ENCODE measurements at places on chromosomes 6 and 20.

DNA sequence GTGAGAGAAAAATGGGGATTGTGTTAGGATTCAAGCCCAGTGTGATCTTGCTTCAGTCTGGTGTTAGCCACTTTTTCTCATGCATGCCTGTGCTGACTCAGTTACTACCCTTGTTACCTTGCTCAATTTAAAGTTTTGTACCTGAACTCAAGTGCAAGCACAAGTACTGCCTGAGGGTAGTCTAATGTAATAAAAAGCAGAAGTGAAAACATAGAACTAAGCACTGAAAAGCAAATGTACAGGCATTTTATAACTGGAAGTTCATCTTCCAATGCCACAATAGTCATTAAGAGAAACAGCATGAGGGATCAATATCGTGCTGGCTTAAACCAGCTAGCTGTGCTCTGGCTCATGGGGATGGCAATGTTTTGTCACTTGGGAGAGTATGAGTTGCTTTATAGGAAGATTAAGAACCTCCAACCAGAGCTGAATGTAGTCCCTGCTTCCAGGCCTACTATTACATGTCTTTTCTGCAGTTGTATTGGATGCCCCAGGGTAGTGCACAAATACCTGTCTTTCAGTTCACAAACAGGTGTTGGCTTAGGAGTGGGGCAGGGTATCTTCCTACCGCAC lies 48.7 kb downstream of the SLC35F1 start:
- DNase-seq = no peak

- DNase-seq = no peak
These were observed 26.9 kb downstream of the RGS17 start for GRCh38 chr6:153104220-153104619.

- DNase-seq = no peak
These were observed 23.2 kb downstream of the AFDN start for GRCh38 chr6:167849846-167850459.

DNA sequence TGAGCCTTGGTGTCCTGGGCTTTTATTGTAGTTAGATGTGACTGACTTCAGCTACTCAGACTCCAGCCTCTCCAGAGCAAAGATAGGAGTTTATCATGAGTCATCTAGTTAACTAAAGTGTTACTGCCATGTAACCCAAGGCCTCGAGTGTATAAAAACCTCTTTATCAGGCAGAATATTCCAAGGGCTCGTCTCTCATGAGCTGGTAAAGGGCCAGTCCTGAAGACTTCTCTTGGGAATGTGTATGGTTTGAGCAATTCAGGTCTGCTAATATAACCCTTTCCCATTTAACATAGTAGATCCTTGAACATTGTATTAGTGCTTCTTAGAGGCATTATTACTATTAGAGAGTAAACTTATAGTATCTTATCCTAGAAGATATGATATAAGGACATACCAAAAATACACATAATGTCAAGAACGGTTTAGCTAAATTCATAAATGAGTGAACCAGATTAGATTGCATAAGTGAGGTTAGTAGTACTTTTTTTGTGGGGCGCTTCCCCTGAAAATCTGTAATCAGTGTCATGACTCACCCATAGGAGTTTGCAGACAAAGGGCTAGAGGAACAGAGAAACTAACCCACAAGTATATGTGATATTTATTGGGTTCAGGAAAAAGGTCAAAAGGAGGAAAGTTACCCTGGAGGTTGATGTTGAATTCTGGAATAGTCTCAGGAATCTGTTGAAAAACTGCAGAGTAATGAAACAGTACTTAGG lies 16.0 kb downstream of the DSE start:
- no peak for DNase-seq

DNA sequence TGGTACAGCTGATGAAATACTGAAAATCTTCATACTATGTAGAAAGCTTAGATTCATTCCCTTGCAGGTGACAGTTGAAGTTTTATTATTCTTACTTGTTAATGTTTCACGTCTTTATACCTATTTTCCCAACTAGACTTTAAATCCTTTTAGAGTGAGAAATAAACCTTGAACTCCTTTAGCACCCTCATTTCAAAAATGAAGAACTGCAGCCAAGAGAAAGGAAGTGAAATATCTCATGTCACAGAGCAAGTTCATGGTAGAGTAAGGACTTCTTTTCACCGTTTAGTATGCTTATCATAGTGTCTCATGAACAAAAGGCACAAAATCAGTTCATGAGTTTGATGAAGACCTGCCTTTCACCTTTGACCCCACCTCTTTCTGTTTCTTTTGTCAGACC lies 38.5 kb downstream of the ORC3 start:
- DNase-seq = no peak

GRCh38 chr6:154757352-154758050 lies 24.3 kb downstream of the SCAF8 start:
- DNase-seq = no peak

DNA sequence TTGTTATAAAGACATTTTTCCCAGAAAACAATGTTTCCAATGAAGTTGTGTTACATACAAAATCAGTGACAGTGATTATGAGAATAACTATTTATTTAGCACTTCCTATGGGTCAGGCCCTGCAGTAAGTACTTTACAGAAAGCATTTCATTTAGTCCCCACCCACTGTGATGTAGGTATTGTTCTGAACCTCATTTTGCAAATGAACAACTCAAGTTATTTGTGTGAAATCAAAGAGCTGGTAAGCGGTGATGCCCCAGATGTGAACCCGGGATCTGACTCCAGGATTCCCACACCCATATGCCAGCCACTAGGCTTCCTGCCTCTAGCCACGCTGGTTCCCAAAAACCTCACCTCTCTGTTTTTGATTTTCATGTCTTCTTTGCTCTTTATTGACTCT lies 30.9 kb downstream of the FAXC start:
- DNase-seq = no peak
